ENCODE measurements at places on chromosomes 16 and 17.

- DNase-seq, result no peak
Observed at GRCh38 chr16:626787-627453, 3.9 kb upstream of the WFIKKN1 start.

DNA sequence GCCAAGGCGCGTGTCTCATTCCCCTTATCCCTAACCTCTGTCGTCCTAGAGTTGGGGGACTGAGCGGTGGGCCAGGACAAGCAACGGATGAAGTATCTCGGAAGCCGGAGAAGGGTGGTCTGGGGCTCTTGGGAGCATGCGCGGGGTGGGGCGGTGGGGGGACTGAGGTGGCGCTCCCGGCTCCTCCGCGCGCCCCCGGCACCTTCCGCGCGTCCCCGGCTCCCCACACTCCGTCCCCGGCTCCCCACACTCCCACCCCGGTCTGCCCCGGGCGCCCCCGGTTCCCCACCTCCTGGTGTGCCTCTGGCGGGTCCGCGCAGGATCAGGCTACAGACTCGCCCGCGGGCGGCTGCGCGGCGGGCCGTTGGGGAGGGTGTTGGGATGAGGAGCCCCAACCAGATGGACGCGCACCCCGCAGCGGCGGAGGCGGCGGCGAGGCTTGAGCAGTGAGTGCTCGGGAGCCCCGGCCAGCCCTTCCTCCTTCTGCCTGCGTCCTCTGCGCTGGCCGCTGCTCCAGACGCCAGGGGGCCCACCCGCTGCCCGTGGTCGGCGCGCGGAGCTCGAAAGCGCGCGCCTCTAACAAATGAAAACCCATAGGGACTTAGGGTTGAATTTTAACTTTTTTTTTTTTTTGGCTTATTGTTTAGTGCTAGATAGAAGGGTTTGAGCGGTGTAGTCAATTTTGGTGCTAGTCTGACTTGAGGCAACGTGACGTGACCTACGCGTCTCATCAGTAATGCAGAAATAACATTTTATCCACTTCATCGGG, 5.6 kb upstream of the CRYM start:
- DNase-seq, result peak; percentile 73

GRCh38 chr16:48955837-48956236, 325.8 kb downstream of the CBLN1 start:
- DNase-seq, result no peak

- no peak for DNase-seq
Observed at GRCh38 chr16:69064124-69064763, 41.2 kb upstream of the HAS3 start.

DNA sequence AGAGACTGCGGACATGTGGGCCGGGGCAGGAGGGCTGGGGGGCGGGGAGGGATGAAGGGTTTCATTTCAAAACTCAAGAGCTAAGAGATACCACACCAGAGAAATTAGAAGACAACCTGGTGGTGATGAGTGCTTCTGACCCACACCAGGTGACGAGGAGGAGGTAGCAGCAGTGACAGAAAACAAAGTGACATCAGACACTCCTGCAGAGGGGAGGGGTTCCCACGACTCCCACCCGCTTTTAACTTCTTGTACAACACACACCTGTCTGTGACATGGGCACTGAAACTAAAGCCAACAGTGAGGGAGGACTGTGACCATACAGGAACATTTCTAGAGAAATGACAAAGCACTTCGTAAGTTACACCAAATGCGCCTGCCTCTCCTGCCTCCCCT, 112.9 kb downstream of the ANKRD11 start:
- DNase-seq, result no peak

DNA sequence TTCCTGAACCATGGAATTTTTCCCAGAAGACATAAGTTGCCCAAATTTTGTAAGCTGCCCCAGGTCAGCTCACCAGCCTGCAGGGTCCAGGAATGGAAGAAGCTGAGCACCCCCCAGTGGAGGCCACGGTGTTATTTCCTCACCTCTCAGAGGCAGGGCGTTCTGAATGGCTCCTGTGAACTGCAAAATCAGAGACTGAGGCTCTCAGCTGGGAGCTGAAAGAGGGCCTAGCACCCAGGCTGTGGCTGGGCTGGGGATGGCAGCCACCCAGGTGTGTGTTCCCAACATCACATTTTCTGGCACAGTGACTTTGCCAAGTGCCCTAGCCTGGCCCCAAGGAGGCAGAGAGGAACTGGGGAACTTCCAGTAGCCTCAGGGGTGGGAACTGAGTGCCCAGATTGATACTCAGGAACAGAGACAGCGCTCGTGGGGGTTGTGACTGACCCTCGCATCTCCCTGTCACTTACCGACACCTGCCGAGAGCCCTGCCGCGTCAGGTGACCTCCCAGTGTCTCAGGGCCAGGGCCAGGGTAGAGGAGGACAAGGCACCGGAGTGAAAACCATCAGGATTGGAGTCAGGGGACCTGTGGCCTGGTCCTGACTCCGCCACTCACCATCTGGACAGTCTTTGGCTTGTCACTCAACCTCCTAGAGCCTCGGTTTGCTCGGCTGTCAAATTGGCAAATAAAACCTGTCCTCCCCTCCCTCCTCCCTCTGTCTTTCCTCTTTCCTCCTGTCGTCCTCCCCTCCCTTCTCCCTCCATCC, 11.3 kb downstream of the CACNG4 start:
- DNase-seq, result peak; percentile 48

- DNase-seq, result no peak
Observed at GRCh38 chr16:57394444-57394843, 10.1 kb upstream of the CCL17 start.

DNA sequence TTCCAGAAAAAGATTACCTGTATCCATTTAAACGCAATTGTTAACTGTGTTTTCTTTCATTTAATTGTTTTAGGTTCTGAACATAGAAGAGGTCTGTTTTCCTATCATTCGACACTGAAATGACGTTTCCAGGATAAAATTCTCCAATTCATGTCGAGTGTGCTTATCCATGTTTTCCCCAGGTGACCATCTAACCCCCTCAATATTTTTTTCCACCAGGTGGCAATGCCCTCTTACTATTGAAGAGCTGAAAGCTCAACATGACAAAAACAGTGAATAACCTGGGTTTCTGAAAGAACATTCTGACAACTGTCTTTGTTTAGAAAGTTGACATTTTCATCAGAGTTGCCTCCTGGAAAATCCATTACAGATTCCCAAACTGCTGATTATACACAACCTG, 948.7 kb downstream of the KCNJ2 start:
- peak; percentile 0 for DNase-seq

DNA sequence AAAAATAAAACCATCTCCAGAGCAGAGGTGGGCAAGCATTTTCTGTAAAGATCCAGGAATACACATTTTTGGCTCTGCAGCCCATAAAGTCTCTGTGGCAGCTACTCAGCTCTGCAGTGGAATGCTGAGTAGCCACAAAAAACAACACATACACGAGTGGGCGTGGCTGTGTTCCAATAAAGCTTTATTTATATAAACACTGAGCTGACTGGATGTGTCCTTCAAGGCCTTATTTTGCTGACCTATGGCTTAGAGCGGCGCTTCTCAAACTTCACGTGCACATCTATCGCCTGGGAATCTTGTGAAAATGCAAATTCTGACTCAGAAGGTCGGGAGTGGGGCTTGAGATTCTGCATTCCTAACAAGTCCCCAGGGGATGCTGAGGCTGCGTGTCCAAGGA, 39.7 kb downstream of the XYLT1 start:
- no peak for DNase-seq

GRCh38 chr16:11727796-11728543, 14.7 kb downstream of the TXNDC11 start:
- DNase-seq, result no peak

DNA sequence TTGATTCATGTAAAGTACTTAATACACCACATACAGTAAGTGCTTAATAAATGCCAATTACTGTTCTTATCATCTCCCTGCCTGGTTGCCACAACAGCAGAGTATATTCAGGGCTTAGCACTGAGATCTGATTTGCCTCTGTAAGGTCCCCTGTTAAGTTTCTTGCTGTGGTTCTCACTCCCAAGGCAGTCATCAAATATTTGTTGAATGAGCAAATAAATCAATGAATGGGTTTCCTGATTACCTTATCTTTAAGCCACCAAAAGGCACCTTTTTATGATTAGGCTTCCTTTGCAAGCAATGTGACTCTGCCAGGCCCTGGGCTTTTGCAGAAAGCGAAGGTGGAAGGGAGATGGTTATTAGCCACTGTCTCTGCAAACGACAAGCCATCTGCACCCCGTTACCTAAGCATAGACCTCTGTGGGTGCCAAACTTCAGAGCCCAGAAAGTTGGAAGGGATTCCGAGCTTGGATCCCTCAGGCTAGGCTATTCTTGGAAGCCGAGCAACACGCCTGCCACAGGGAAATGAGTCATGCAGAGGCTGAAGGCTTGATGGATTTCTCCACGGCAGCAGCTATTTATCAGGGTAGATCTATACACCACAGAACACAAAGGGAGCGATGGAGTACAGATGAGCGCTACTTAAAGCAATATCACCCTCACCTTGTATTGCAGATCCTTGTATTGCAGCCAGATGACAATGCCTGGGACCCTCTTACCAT, 102.0 kb downstream of the GRIN2A start:
- DNase-seq, result peak; percentile 97

- DNase-seq, result no peak
Observed at GRCh38 chr16:82681592-82681991, 54.8 kb downstream of the CDH13 start.

- DNase-seq, result no peak
Observed at GRCh38 chr17:42288803-42289610, 709 bp downstream of the STAT5A start.

All from cerebellar cortex (tissue), 1 donor.